ENCODE measurements at places on chromosomes 13 and 19. TPM values are rescaled to one million over a fixed set of nuclear protein-coding genes. Genes with fewer than 3 reads are reported as not detected.

GRCh38 chr13:32496599-32497160, 41.9 kb downstream of the N4BP2L2 start:
- no peak for DNase-seq

DNA sequence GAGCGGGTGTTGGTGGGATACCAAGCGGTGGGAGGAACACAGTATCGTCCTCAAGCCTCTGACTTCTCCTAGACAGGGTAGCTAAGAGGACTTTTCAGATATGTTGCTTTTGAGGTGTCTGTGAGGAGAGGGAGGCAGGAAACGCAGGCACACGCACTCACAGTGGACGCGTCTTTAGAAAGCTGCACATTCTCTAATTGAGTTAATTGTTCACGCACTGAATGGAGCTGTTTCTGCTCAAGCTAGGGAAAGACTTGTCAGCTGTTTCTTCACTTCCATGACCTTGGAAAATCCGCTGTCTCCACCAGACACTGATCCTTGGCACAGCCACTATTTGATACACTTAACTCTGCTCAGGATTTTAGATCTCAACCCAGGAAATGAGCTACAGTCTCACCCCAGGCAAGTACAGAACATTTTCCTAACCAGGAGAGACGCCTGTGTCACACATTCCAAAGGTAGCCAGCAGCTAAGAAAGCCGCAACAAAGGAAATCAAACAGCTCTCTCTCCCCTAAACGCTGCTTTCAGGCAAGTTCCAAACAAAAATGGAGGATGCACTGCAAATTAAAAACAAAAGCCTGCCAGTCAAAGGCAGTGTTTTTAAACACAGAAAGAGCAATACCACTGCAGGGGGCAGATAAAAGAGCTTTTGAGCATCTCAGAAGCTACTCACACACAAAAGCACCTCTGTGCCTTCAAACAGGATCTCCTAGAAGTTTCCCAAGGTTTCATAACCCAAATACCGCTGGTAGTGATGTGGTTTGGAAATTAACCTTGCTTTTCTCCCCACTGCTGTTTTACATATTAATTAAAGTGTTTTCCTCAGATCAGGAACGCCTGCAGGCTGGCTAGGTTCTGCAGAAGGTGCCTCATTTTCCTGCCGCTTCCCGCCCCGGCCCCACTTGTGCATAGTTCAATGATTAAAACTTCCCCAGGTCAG, 57.3 kb downstream of the IRS2 start:
- no peak for DNase-seq

GRCh38 chr19:41699231-41699967, 9.0 kb upstream of the CEACAM5 start:
- no peak for DNase-seq

- no peak for DNase-seq
These were observed 3.6 kb downstream of the KCNK6 start for GRCh38 chr19:38323291-38323690.

GRCh38 chr19:35908973-35909683, 1.0 kb upstream of the TYROBP start:
- no peak for DNase-seq

CEACAM21 gene
- 0.87 TPM for polyA plus RNA-seq

JAK3 gene
- 3.3 TPM for polyA plus RNA-seq

CNN1 gene
- 2.6 TPM for polyA plus RNA-seq

ZNF792 gene
- 5.6 TPM for polyA plus RNA-seq
